ENCODE measurements at places on chromosomes 1 and 21.

DNA sequence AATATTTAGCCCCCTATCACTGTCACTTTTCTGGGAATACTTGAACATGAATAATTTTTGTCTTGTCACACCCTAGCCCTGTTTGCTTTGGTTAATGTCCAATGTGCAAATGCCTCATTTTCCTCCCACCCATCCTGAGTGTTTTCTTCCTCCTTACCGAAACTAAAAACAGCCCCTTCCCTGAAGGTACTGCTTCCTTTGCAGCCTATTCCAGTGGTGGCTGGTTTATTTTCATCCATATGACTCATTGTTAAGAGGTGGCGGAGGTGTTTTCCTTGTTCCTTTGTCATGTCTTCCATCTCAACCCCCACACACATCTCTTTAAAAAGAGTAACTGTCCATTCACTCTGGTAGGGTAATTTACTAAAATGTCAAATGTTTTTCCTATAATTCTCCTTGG lies 40.4 kb downstream of the CD55 start:
- DNase-seq = no peak

- no peak for DNase-seq
These were observed 2.8 kb downstream of the ARHGEF2 start for GRCh38 chr1:155975375-155976061.

- DNase-seq = no peak
These were observed 43.1 kb downstream of the SKI start for GRCh38 chr1:2271211-2271721.

DNA sequence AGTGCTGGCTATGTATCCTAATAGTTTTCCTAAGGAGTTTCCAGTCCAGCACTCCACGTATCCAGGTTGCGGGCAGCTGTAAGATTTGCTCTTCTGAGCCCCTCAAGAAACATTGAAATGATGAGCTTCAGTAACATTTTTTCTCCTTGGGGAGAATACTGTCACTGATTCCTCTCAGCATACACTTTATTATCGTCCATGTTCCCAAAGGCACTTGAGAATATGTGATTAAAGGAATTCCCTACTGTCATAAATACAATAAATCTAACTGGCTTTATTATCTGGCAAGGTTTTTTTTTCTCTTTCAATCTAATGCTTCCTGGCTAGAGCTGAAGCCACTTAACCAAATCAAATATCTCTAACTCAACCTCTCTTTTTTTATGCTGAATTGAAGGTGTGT lies 359.2 kb upstream of the PKN2 start:
- DNase-seq = no peak

DNA sequence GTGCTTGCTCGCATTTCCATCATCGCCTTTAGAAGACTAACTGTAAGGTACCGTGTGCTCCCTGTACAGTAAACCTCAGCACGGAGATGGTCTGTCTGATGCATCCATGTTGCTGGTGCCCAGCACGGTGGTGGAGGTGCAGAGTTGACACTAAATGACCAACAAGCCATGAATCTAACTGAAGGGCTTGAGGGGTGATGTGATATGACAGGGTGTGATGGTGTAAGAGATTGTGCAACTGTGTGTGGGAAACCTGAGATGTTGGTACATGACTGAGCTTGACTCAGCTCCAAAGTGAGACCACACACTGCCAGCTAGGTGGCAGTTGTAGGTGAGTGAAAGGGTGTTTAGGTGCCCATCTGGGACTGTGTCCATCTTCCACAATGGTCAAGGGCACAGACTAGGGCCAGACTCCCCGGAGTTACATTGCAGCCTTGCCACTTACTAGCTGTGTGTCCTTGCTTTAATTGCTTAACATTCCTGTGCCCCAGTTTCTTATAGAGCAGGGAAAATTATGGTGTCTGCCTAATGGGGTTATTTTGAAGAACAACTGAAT lies 21.4 kb downstream of the SLC2A1 start:
- DNase-seq = peak; percentile 72

DNA sequence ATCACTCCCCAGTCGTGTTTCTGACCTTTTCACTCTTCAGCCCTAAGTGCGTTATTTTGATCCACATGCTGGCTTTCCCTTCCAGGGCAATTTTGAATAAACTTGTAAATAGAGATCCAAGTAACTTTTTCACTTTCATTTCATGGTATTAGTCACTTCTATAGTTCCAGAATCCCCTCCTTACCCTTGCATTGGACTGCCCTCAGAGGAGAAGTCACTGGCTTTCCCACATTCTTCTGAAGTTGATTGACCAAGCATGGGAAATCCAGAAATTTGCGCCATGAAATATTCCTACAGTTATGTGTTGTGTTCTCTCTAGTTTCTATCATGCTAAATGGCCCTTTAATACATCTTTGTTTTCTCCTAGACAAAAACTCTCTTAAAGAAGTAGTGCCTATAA lies 177.3 kb upstream of the GORAB start:
- no peak for DNase-seq

- DNase-seq = peak; percentile 56
These were observed 21.8 kb downstream of the RSPH1 start for GRCh38 chr21:42474043-42474831.

DNA sequence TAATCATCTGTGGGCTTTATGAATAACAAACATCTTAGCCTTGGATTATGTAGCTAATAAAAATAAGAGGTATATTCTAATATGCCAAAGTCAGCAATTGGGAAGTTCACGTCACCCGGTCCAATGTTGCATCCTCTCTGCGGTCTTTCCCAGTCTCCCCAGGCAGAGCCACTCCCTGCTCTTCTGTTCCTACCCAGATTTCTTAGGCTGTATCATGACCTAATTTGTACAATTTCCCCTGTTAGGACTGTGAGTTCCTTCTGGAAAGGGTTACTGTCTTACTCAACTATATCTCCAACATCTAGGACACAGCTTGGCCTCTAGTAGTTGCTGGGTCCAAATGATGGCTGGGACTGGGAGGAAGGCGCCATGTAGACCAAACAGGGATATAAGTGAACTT lies 29.8 kb upstream of the C1orf198 start:
- no peak for DNase-seq

GRCh38 chr1:114574365-114574764 lies 7.0 kb downstream of the BCAS2 start:
- DNase-seq = no peak

DNA sequence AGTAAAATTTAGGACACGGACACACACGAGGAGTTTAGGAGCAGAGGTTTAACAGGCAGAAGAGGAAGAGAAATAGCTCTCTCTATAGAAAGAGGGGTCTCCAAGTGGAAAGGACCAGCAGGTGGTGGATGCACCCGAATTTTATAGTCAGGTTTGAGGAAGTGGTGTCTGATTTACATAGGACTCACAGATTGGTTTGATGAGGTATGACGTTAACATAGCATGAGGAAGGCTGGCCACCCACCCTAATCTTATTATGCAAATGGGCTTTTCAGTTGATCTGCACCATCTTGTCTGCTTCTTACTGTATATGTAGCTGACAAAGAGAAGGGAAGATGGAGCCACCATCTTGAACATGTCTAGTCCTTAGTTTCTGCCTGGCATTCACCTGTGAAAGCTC lies 52.5 kb upstream of the RGS2 start:
- no peak for DNase-seq

DNA sequence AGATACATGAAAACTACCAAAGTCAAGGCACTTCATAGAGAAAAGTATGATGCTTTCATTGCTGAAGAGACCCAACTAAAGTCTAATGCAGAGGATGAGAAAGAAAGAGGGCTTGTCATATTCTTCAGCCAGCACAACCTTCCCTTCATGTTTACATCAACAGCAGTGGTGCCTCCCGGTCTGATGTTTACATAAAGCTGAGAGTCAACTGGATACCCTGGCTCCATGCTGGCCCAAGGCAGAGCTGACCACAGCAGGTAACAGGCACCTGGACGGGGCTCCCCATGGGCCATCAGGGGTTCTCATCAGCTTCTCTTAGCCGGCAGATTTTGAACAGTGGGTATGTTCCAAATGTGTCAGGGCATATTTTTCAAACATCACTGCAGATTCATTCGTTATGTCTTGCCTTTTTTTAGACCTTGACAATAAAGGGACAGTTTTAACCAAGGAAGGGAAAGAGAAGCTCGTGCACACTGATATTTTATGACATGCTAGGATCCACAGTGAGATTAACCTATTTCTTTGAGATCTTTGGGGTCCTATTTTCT lies 117.1 kb downstream of the NRIP1 start:
- DNase-seq = no peak

DNA sequence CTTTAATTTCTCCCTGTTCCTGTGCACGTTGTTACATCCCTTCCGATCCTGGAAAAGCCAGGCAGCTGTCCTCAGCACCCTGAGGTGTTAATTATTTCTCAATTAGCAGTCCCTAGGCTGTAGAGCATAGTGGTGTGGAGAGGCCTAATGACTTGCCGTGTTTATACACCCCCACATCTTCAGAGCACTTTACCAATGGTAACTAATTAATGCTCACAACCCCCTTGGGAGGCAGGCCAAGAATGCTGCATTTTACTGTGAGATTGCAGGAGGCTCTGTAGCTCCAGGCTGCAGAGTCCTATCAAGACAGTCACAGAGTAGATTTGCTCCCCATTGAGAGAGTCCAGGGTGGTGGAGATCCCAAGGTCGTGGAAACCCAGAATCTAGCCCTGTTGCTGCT lies 2.4 kb upstream of the PARS2 start:
- DNase-seq = no peak

DNA sequence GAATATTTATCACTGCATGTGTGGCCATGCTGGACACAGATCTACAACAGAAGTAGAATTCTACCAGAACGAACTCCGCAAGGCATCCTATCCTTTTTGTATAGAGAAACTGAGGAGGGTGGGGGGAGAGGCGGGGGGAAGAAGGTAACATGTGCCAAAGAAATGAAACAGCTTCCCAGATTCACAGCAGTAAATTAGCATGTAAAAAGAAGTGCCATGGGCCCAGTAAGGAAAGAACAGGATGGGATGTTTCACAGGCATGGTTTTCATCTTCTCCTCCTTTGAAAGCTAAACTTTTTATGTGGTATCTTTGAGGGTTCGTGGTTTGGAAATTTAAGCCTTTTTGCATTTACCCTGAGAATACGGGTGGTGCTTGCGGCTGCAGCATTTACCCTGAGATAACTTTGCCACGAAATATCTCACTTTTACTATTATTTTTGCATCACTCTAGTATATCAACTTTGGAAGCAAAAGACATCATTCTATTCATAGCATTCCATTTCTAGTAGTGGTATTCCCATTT lies 168.9 kb downstream of the TPR start:
- no peak for DNase-seq

- peak; percentile 74 for DNase-seq
These were observed 96.5 kb upstream of the CAMK1G start for GRCh38 chr1:209486861-209487593.

GRCh38 chr1:165383067-165383466 lies 26.6 kb upstream of the LMX1A start:
- DNase-seq = peak; percentile 37

DNA sequence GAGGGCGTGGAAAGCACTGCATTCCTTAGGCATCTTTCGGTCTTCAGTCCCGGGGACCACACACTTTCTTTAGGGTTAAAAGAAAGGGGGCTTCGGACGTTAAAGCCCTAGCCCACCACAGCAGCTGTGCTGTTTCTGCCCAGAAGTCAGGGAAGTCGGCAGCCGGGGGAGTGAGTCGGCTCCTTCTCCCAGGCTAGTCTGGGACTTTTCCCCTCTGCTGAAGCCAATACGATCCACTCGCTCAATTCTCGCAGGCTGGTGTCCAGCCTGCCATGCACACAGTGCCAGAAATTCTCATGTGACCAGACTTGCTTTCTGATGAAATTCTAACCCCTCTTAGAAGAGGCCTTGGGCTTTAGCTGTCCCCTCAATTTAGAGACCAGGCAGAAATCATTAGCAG lies 67.7 kb downstream of the BCAR3 start:
- DNase-seq = no peak

- no peak for DNase-seq
These were observed 48.7 kb downstream of the SPSB1 start for GRCh38 chr1:9341301-9341845.

DNA sequence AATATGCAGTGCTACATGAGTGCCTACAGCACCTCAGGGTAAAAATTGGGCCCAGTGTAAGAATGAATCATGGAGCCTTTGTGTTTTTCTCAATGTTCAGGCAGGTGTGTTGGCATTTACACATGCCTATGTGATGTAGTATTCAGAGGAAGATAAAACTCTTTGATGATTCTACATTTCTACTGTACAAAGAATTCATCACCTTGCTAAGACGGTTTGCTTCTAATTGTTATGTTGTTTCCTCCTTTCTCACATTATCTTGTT lies 867.3 kb downstream of the TTLL7 start:
- no peak for DNase-seq

- no peak for DNase-seq
These were observed 54.8 kb downstream of the SAMSN1 start for GRCh38 chr21:14491269-14491681.

DNA sequence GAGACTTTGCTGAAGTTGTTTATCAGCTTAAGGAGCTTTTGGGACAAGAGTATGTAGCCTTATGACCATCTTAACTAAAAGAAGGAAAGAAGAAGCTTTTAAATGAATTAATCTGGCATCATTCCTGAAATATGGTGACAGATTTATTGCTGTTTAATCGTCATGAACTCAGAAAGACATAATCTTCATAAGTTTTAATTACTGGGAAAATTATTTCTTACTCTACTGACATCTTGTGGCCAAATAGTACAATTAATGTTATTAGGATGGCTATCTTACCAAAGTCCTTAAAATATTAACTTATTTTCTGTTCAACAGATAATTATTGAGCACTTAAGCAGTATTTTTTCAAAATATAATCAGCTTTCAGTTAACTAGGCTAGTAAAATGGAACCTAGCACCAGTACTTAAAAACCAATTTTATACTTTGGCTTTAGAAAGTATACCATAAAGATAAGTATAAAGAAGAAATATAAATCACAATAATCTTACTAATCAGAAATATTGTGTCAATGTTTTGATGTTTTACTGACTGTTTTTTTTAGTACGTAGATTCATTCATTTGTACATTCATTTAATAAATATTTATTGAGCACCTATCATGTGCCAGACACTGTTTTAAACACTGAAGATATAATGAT lies 34.7 kb upstream of the GPR25 start:
- DNase-seq = peak; percentile 46

DNA sequence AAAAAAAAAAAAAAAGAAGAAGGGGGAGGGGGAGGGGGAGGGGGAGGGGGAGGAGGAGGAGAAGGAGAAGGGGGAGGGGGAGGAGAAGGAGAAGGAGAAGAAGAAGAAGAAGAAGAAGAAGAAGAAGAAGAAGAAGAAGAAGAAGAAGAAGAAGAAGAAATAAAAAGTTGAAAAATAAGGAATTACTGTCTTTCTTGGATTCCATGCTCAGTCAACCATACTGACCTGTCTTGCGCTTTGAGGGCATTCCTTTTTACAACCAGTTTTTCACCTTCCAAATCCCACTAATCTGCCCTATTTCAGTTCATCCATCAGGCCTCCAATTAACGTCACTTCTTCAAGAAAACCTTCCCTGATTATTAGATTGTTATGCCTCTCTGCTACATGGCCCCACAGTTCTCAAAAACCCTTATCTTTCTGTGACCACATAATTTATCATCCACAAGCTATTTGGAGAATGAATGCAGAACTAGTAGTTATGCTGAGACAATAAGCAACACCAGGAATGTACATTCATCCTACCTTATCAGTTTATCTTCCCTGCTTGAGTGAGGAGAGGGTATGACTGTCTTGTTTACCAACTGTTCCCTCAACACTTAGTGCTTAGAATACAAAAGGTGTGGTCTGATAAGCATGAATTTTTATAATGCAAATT lies 57.5 kb upstream of the GUCA2A start:
- DNase-seq = peak; percentile 78

Data from EL (cell line).